ENCODE measurements at places on chromosomes 12 and 14. TPM values are rescaled to one million over a fixed set of nuclear protein-coding genes. Genes with fewer than 3 reads are reported as not detected.

DNA sequence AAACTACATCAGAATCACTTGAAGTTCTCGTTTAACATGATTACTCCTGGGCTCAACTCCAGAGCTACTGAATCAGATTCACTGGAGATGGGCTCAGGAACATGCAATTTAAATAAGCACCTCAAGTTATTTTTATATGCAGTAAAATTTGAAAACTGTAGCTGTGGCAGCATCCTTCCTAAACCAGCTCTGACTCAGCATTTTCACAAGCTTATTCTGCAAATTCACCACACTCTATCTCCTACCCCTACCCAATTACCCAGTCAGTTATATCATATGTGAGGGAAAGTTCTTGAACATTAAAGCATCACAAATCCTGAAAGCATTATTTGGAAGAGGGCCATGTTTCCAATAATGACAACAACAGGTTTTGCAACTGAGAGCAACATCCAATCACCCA, 24.2 kb upstream of the LRRC9 start:
- DNase-seq: no peak

DNA sequence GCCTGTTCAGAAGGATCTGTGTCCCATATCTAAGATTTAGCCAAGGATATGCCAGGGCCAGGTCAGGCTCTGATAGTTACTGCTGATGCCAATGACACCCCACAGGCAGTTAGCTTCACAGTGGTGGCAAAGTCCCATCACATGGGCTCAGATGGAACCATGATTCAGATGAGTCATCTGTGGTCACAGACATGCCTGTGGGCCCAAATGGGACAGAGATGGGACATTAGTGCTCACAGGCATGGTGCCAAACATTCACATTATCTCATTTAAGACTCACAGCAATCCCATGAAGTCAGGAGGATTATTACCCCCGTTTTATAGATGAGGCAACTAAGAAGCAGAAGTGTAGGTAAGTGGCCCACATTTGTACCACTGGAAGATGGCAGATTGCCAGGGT, 207.8 kb downstream of the DPF3 start:
- no peak for DNase-seq

Gene KRT2
- total RNA-seq: not detected

Gene CLEC2A
- total RNA-seq: not detected
